ENCODE measurements at places on chromosomes 6 and 20.

GRCh38 chr6:137870744-137871247 lies 3.7 kb downstream of the TNFAIP3 start:
- DNase-seq, result peak; percentile 35

GRCh38 chr6:75631859-75632635 lies 30.4 kb downstream of the SENP6 start:
- no peak for DNase-seq

DNA sequence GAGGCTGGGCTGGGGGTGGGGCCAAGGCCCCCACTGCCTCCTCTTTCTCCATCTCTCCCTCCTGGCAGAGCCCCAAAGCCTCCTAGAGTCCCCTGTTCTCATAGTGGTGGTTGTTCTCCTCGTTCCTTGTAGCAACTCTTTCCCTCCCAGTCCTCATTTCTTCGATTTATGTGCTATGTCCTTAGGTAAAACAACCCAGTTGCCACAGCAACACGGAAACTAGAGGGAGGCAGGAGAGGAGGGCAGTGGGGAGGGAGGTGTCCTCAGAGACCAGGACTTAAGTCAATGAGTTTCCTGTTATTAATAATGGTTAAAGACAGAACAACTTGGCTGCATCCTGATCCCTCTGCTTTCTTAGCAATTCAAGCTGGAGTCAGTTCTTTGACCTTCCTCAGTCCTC lies 161.0 kb downstream of the INSM1 start:
- no peak for DNase-seq

GRCh38 chr20:55160037-55160436 lies 684.6 kb downstream of the DOK5 start:
- no peak for DNase-seq

GRCh38 chr20:40692240-40693011 lies 3.4 kb upstream of the MAFB start:
- DNase-seq, result no peak

DNA sequence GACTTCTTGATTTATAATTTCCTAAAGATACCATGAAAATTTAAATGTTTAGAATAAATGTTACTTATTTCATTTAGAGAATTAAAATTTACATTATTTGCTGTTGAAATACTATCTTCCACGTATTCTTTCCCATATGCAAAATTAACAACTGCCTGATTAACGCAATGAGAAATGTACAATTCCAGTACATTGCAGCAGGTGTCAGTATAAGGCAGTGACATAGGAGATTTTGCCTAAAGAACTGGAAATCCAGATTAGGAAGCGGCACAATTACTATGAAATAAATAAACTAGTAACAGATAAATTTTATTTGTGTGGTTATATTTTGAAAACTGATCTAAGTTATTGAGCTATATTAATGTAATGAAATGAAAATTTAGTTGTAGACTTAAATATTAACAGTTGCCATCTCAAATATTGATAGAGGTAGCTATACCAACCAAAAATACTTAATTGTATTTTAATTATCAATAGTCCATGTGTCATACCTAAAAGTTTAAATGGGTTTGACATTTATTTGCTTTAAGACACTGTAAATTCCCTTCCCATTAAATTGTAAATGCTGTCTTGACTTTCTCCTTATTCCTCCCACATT lies 300.2 kb downstream of the UTRN start:
- no peak for DNase-seq

- no peak for DNase-seq
These were observed 103.2 kb upstream of the GRIK2 start for GRCh38 chr6:101290346-101290745.

DNA sequence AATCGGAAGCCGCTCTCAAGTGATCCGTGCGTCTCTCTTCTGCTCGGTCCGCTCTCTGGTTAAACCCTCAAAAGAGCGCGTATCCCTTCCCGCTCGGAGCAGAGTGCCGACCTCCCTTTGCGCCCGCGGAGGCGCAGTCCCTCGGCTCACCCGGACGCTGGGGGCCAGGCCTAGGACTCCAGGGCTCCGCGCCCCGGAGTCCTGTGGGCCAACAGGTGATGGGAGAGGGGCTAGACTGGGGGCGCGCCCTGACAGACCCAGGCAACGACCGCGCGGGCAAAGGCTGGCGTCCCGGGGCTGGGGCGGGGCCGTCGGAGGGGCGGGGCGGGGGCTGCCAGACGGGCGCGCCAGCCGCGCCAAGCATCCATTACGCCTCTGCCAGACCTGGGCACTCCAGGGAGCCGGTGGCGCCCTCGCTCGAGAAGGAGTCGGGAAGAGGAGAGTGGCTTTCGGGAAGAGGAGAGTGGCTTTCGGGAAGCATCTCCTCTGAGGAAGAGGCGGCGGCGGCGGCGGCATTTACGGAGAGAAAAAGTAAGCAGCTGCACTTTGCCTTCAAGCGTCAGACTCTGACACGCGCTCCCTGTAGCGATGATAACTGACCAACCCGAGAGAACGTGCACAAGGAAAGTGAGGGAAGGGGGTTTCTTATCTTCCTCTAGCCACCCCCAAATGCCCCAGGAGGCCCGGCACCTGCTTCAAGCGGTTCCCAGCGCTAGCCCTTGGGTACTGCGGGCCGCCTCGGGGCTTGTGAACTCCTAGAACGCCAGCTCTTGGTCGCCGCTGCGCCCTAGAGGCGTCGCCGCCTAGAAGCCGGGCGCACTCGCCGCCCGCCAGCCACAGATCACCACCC lies 2.6 kb downstream of the EPHA7 start:
- DNase-seq, result no peak

- no peak for DNase-seq
These were observed 58.8 kb upstream of the MPC1 start for GRCh38 chr6:166441325-166442078.

- DNase-seq, result peak; percentile 56
These were observed 12.3 kb downstream of the HMGN4 start for GRCh38 chr6:26550250-26550993.

- no peak for DNase-seq
These were observed 267.2 kb upstream of the TCF21 start for GRCh38 chr6:133621751-133622150.

- DNase-seq, result no peak
These were observed 644.3 kb upstream of the AGPAT4 start for GRCh38 chr6:161918109-161918531.

DNA sequence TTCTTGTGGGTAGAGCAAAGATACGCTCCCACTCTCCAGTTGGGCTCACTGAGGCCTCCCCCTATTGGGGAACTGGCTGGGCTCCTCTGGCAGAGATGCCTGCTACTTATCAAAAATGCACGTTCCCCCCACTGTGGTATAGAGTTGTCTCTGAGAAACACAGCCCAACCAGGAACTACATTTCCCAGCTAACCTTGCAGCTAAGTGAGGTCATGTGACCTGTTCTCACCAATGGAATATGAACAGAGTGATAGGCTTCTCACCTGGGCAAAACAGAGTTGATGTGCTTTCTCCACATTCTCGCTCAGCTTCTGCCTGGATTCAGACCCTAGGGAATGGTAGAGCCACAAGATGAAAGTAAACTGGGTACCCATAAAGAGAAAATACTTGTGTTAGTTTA lies 49.1 kb upstream of the PTPRT start:
- DNase-seq, result no peak

- DNase-seq, result no peak
These were observed 828.6 kb downstream of the QKI start for GRCh38 chr6:164243012-164243610.

Measured in activated T-cell treated with anti-CD3 and anti-CD28 coated beads for 48 hours (primary cell).